ENCODE measurements at places on chromosomes 1 and 21.

GRCh38 chr1:205312866-205313562 is 8.5 kb downstream of the NUAK2 start:
- DNase-seq: peak; percentile 14

- DNase-seq: no peak
Observed at GRCh38 chr1:78370779-78371482, 119.8 kb upstream of the PTGFR start.

- no peak for DNase-seq
Observed at GRCh38 chr21:41656946-41657525, 109.8 kb downstream of the RIPK4 start.

GRCh38 chr21:44897326-44898010 is 23.2 kb downstream of the ITGB2 start:
- DNase-seq: no peak

- no peak for DNase-seq
Observed at GRCh38 chr1:1540090-1540817, at the start of gene TMEM240. TMEM240 (minus strand) TSS chr1:1540624; CDS start chr1:1540346, 278 bp downstream.

GRCh38 chr1:47759936-47760629 is 237.1 kb downstream of the TRABD2B start:
- no peak for DNase-seq

DNA sequence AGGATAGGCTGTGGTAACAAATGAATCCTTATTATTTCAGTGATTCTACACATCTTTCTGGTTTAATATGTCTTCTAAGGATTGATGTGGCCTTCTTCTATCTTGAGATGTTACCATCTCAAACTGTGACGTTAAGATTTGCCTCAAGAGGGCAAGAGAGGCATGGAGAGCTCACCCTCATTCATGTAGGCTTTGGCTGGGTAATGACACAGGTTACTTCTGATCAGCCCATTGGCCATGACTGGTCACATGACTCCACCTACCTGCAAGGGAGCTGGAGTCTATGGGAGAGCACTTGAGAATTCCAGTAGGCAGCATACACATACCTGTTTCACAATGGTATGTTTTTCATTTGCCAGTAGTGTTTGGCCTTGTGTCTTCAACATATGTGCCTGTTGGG is 30.0 kb downstream of the CACHD1 start:
- no peak for DNase-seq

- no peak for DNase-seq
Observed at GRCh38 chr1:53557369-53557768, 98.2 kb downstream of the DMRTB1 start.

- peak; percentile 82 for DNase-seq
Observed at GRCh38 chr1:94602316-94602715, 60.8 kb upstream of the F3 start.

DNA sequence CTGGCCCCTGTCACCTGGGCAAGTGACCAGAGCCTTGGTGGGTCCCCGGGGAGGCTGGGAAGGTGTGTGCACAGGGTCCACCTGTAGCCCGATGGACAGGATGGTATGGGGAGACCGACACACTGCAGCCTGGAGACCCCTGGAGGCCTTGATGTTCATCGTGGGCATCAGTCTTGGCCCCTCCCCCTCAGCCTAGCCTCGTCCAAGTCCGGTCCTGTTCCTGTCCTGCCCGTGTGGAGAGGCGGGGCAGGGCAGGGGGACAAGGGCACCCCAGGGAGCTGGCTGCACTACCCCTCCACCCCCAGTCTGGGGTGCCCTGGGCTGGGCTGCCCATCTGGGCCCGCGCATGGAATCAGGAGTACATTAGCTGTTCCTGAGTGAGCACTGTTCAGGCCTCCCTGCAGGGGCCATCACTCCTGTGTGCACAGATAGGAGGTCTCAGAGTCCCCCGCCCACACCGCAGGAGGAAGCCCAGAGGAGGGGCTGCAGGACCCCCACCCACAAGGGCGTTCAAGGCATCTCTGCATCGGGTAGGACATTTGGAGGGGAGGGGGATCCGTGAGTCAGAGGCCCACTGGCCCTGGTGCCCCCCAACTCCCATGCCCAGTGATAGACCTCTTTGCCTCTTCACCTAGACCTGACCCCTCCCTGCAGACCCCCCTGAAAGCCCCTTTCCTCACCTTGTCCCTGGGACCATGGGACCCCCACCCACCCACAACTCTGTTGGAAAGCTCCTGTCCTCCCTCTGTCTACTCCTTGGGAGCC is 63.2 kb downstream of the WNT9A start:
- no peak for DNase-seq

DNA sequence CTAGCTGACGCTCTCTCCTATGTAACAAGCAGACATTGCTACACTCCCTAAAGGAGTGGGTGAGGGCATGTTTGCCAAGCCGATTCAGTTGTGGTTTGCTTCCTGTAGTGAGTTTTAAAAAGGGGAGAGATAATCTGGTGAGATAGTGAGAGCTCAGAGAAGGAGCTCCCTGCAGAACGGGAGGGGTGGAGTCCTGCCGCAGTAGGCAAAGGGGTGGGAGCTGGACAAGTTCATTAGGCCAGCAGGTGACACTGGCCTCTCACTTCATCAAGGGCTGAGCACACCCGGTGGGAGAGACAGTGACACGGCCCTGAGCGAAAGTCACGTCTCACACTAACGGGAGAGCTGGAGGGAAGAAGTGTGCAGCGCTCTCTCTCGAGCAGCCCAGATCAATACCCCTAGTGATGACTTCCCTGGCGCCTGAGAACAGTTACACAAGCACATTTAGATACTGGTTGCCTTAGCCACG is 144.0 kb upstream of the CD34 start:
- no peak for DNase-seq

DNA sequence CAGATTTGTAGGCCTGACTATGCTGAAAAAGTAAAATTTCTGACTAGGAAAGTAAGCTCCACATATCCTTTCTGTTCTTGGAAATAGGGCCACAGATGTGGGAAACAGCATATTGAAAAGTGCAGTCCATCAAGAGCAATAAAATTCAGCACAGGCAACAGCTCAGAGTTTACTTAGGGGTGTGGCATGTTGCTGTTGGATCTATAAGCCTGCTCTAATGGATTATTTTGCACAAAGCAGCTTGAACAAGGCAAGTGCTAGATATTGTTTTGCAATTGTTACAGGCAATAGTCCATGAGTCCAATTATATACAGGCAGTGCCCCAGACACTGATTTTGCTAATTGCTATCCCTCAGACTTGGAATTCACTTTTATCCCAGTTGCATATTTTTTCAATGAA is 289.8 kb upstream of the SNX7 start:
- no peak for DNase-seq
